CD8-positive, alpha-beta memory T cell (primary cell): ENCODE measurements at places on chromosomes 6 and 20. TPM values are rescaled to one million over a fixed set of nuclear protein-coding genes. Genes with fewer than 3 reads are reported as not detected.

DNA sequence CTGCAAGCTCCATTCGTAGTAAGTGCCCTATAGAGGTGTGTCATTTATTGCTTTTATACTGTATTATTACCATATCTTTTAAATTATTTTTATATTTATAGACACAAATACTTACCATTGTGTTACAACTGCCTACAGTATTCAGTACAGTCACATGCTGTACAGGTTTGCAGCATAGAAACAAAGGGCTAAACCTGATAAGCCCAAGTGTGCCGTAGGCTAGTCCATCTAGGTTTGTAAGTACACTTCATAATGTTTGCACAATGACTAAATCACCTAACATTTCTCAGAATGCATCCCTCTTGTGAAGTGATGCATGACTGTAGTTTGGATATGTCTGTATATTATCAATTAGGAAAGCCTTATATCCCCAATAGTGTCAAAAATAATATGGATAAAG, 122.8 kb downstream of the CLVS2 start:
- DNase-seq: no peak

GRCh38 chr6:6320901-6321300, 439 bp upstream of the F13A1 start:
- DNase-seq: no peak

- DNase-seq: no peak
Observed at GRCh38 chr6:30724906-30725667, 4.9 kb downstream of the TUBB start.

GRCh38 chr6:37279366-37280134, 21.6 kb upstream of the TMEM217 start:
- no peak for DNase-seq

ZNF391 gene
- 2.9 TPM for total RNA-seq

OTOR gene
- total RNA-seq: not detected

BPIFB1 gene
- not detected for total RNA-seq
